ENCODE measurements at places on chromosomes 11 and 22.

GRCh38 chr22:38657045-38657909 is 839 bp downstream of the CBY1 start:
- DNase-seq = peak; percentile 12

DNA sequence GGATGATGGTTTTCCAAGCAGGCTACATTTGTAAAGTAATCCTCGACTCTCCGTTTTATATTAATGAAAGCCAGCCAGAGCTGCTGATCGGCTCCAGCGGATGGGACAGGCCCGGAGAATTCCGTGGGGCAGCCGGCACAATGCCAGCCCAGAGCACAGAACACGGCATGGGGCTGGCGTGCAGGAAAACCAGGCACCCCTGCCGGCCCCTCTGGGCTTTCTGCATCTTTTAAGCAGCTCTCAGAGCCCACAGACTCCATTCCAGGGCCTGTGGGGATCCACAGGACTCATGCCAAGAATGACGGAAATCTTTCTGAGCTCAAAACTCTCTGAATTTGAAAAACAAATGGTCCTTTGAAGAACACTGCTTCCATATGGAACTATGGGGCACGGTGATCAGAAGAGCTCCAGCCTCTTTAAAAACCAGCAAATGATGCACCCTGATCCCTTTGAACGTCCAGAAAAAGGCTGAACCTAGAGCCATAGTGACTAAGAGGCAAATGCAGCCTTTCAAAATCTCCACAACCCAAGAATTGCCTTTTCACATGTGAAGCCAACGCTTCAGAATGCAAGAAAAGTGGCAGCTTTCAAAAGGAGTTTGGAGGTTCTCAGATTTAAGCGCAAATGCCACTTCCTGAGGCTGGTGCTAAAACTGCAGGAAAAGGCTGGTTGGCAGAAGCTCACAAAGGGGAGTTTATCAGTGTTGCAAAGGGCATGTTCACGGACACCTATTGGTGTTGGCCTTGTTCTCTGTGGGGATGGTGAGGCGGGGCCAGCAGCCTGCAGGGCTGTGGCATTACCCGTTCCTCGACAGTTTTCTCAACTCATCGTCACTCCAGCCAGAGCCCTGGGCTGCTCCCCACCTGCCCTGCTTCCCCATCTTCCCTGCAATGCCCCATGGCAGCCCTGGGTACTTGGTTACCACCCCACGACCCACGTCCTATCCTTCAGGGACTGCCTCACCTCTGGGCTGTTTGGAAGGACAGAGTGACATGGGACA is 212.5 kb downstream of the CTTN start:
- no peak for DNase-seq

GRCh38 chr11:71452199-71453036 is 585 bp upstream of the NADSYN1 start:
- peak; percentile 63 for DNase-seq

- no peak for DNase-seq
These were observed 10.2 kb downstream of the CERK start for GRCh38 chr22:46727813-46728364.

DNA sequence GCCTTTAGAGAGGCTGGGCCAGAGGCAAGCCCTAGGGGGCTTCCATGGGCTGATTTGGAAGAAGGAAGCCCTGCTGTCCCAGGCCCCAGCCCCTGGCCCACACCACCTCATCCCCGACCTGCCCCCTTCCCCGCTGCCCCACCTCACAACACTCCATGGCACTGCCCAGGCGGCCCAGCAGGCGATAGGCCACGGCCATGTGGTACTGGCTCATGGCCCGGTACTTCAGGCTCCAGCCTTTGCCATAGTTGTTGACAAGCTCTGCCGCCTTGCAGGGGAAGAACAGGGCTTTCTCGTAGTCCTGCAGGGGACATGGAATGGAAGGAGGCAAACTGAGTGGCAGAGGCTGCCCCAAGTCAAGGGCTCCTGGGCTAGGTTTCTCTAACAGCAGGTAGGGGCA is 6.4 kb downstream of the RAPSN start:
- DNase-seq = no peak

DNA sequence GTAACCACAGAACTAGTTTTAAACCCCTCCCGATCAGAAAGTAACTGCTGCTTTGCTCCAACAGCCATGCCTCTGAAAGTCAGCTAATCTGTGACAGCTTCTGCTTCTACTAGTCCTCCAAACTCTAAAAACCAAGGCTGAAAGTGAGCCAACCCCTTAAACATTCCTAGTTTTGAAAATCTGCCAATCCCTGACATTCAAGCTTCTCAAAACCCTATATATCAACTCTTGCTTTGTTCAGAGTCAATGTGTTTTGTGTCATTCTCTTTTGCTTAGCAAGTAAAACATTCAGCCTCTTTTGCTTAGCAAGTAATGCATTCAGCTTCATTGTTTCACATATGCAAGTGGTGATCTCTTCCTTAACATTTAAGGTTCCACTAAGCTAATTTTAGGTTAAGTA is 56.9 kb downstream of the ATG16L2 start:
- no peak for DNase-seq

GRCh38 chr11:116890193-116890592 is 52.8 kb upstream of the APOA1 start:
- no peak for DNase-seq

GRCh38 chr11:126284829-126285228 is 1.9 kb downstream of the TIRAP start:
- peak; percentile 89 for DNase-seq

DNA sequence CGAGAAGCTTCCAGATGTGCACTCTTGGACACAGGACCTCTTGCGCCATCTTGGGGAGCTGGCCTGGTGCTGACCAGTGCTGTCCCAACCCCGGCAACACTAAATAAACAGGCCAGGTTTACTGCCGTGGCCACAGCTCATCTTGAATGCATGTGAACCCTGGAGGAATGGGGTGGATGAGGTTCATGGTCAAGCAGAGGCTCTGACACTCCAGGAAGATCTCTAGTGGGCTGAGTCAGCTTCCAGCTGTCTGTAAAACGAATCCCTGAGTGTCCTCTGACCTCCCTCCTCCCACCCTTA is 51.8 kb downstream of the ALX4 start:
- DNase-seq = peak; percentile 45

DNA sequence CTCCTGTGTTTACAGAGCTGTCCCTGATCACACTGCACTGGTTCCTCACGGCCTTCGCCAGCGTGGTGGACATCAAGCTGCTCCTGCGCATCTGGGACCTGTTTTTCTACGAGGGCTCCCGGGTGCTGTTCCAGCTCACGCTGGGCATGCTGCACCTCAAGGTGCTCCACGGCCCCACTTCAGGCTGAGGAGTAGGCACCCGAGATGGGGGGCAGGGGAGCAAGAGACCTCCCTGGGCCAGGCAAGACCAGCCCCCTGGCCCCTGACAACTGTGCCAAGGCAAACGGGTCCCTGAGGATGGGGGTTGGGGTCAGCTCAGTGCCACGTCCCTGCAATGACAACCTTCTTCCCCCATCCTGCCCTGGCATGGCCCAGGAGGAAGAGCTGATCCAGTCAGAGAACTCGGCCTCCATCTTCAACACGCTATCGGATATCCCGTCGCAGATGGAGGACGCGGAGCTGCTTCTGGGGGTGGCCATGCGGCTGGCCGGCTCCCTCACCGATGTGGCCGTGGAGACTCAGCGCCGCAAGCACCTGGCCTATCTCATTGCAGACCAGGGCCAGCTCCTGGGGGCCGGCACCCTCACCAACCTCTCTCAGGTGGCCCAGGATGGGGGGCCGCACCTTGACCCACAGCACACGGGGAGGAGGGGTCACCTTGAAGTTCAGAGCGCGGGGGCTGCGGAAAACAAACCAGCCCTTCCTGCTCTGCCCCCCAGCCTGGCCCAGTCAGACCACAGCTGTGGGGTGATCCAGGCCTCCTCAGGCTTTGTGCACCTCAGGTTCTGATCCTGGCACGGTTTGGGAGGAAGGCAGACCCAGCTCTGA is 35.9 kb downstream of the SGSM3 start:
- no peak for DNase-seq

DNA sequence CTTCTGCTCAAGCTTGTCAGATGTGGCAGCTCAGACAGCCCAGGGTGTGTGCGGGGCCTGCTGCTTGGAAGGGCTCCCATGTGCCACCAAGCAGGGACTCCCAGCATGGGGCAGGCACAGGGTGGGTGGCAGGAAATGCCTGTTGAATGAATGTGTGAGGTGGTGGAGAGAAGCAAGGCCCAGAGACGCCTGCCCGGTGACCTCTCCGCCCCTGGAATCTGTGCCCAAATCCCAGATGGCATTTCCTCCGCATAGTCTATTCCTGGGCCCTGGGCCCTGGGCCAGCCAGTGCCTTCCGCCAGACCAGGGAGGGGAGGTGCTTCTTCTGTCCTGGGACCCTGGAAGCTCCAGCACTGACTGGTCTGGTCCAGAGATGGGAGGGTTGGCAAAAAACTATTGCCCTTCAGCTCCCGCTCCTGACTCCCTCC is 3.7 kb downstream of the CST6 start:
- DNase-seq = peak; percentile 23

DNA sequence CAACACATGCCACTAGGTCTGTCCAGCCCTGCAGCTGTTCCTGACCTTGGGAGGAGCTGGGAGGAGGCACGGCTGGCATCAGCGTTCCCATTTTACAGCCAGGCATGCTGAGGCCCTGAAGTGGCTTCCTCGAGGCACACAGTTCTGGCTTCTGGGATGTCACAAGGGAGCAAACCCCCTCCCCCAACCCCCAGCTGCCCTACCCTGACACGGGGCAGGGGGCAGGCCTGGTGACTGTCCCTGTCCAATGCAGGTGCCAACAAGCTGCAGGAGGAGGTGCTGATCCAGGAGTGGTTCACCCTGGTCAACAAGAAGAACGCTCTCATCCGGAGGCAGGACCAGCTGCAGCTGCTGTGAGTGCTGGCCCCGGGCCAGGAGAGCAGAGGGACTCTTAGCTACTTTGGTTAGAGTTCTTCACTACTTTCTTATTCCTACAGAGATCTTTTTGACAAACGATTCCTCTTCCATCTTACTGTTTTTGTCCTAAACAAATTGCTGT is 5.3 kb downstream of the KCNK7 start:
- DNase-seq = peak; percentile 31

DNA sequence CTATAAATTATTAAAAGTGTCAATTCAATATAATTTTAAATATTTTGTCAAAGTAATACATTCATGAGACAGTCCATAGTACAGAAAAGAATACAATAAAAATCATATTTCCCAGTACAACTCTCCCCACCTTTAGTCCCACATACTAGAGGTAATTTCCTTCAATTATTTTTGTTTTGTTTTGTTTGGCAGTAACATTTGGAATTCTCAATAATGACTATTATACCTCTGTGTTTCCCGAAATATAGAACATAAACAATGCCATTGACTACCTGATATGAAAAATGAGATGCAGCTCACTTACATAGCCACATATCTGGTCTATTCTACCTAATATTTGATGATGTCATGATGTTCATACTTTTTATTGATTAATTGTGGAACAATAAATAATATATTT is 24.4 kb upstream of the CASP4 start:
- no peak for DNase-seq

GRCh38 chr11:119496469-119496868 is 73.5 kb upstream of the THY1 start:
- no peak for DNase-seq

DNA sequence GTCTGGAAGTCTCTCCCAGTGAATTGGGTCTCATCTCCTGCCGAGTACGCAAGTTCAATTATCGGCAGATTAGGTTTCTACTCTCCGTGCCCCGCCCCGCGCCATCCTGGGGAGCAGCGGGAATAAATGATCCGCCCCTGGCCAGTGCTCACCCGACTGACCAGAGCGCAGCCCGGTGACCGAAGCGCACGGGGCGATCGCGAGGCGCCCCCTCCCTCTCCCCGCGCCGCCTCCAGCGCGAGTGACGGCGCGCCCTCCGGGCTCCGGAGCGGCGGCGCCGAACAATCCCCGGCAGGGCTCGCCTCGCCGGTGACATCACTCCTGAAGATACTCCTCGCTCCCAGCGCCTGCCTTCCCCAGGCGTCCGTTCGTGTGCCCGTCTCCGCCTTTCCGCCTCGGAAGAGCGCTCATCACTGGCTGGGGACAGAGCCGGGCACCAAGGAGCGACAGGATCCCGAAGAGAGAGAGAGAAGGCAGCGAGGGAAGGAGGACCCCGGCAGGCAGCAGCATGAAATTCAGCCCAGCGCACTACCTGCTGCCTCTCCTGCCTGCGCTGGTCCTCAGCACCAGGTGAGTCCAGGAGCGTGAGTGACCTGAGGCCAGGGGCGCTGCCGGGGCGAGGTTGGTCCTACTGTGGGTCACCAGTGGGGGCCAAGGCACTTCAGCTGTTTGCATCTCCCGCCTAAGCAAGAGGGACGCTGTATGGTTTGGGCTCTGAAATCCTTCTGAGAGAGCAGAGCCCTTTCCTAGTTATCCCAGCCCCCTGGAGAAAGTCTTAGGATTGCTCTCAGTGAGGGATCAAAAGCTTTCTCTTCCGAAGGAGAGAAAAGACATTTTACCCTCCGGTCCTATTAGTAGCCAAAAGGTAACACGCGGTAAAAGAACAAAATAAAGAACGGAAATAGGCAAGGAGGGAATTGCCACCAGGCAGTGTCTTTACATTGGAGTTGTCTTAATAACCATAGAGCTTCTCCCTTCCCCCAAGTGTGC is at the start of gene LUZP2:
TSS of gene LUZP2 (plus strand) at position 318 of the 990 bp plus-strand sequence.
- peak; percentile 18 for DNase-seq

GRCh38 chr22:32987081-32987631 is 71.0 kb downstream of the SYN3 start:
- peak; percentile 60 for DNase-seq

DNA sequence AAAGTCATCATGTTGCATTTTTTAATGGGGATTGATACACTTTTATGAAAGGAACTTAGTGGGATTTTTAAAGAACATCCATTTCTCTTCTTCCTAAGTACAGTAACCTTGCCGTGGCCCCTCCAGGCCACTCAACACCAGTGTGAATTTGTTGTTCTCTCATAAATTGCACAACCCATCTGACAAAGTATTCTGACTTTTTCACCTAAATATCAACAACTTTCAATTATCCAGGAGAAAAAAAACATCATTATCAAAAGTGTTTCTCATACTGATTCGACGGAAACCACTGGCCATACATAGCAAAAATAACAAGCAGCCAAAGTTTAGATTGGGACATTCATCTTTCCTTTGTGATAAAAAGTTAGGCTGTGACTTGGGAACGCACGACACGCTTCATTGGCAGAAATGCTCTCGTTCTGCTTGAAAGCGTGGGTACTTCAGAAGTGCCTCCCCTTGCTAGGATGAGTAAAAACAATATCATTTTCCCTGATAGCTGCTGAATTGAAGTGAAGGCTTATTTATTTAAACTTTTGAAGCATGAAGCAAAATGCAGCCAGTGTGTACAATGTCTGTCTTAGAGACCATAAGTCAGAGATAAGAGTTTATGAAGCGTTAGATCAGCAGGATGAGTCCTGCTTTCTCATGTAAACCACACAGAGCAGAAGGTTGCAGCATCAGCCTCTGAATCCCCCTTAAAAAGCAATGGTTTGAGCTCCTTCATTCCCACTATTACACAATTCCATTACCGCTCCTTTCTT is 20.6 kb upstream of the EIF3M start:
- DNase-seq = no peak

DNA sequence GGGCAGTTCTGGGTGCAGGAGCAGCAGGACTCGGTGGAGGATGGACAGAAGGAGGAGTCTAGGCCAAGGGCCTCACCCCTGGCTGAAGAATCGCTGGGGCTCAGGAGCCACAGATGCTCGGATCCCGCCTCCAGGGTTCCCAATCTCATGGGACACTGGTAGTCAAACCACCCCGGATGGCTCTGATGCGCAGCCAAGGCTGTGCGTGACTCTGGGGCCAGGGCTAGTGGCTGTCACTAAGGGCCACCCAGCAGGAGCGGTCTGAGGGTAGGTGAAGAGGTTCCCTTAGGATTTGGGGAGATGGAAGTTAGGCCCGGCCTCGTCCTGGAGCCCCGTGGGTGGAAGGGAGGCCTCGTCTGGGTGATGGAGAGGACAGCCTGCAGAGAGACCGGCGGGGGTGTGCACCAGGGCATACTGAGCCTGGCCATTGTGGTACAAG is 300.6 kb downstream of the TBC1D22A start:
- no peak for DNase-seq

GRCh38 chr11:5291207-5291838 is 10.4 kb downstream of the OR51B4 start:
- peak; percentile 62 for DNase-seq
